ENCODE measurements at places on chromosomes 3 and 15. TPM values are rescaled to one million over a fixed set of nuclear protein-coding genes. Genes with fewer than 3 reads are reported as not detected.

Gene CMTM8
- 4.8 TPM for total RNA-seq

Gene CRABP1
- total RNA-seq, result not detected

Gene SIDT1
- not detected for total RNA-seq

Gene HDC
- not detected for total RNA-seq

Gene BLOC1S6
- total RNA-seq, result 84.8 TPM

Gene STT3B
- 154 TPM for total RNA-seq

Gene MORC1
- not detected for total RNA-seq

Gene DAZL
- total RNA-seq, result not detected

Gene GATM
- 36.4 TPM for total RNA-seq

Gene SNX4
- 60.3 TPM for total RNA-seq

Gene OR4F15
- not detected for total RNA-seq

Gene CCR2
- not detected for total RNA-seq

Gene STRIT1
- not detected for total RNA-seq

Gene ANKRD34C
- total RNA-seq, result 0.05 TPM

Gene THRB
- total RNA-seq, result 4.7 TPM

Gene KNSTRN
- total RNA-seq, result 72.4 TPM

Gene RNF111
- total RNA-seq, result 17.7 TPM

Gene MASP1
- not detected for total RNA-seq

Gene CYP1A2
- total RNA-seq, result not detected

Gene RPL39L
- total RNA-seq, result 2.8 TPM

Gene TATDN2
- 8.9 TPM for total RNA-seq

Gene GOLGA8R
- 1.4 TPM for total RNA-seq

Gene IFT122
- 8.1 TPM for total RNA-seq

Gene ATP2C1
- total RNA-seq, result 55.6 TPM

Gene MAGEL2
- 0.16 TPM for total RNA-seq

Gene KBTBD13
- total RNA-seq, result 0.13 TPM

Gene LXN
- total RNA-seq, result not detected

Gene NAA80
- total RNA-seq, result 20.1 TPM

All from myocyte (in vitro differentiated cells).